ENCODE measurements at places on chromosomes 2 and 18.
A peak's percentile ranks its signal among the peaks of the same experiment; 100 is the strongest.

GRCh38 chr18:7727361-7728076 is 160.4 kb downstream of the PTPRM start:
- DNase-seq, result peak; percentile 45

- DNase-seq, result no peak
Measured at GRCh38 chr2:47014564-47015051, 99.0 kb upstream of the MCFD2 start.

GRCh38 chr2:218400167-218400929 is 680 bp downstream of the CTDSP1 start:
- no peak for DNase-seq

DNA sequence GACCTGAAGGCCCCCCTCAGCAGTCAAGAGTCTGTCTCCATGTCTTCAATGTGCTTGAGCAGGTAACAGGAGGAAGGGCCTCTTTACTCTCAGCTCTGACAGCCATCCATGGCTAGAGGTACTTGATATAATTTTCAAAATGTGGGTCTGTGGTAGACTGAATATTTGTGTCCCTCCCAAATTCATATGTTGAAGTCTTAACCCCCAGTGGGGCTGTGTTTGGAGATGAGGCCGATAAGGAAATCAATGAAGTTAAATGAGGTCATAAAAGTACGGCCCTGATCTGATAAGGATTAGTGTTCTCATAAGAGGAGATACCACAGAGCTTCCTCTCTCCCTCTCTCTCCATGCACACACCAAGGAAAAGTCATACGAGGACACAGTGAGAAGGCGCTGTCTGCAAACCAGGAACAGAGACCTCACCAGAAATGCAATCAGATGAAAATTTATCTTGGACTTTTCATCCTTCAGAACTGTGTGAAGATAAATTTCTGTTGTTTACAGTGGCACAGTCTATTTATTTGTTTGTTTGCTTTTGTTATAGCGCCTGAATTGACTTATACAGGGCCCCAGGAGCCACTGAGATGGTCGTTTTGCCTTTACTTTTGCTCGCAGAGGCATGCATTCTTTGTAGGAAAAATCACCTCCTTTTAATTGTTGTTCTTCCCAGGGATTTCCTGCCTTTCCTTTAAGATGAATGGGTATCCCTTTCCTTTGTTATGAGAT is 274.8 kb upstream of the TRIB2 start:
- no peak for DNase-seq

DNA sequence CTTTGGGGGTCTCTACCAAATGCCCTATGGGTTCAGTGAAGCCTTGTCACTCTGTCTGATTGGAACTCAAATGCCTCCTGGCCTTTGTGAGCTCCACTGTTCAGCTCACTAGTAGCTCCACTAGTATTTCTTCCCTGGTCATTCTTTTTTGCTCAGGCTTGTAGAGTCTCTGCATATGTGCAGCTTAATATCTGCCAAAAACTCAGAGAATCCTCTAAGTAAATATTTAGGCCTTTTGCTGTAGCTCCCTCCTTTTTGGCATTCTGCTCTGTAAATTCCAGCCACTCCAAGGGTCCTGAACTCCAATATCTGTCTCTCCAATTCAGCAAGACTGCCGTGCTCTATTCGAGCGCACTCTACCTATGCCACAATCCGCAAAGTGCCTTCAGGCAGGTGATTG is 146.5 kb downstream of the MAIP1 start:
- DNase-seq, result no peak

DNA sequence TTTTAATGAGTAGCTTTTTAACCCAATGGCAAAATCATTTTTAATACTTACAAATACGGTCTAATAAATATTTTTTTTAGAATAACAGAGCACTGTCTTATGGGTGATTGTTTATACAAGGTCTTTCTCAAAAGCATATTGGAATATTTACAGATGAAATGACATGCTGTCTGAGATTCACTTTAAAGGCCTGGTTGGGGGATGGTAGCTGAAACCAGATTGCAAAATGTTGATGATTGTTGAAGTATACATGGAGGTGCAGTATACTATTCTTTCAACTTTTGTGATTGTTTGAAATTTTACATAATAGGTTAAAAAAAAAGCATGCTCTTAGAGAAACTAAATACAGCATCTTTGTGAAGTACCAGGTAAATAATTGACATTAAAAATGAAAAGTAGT is 111.2 kb downstream of the FMNL2 start:
- no peak for DNase-seq

GRCh38 chr2:199865905-199866304 is 14.9 kb upstream of the FTCDNL1 start:
- DNase-seq, result no peak

DNA sequence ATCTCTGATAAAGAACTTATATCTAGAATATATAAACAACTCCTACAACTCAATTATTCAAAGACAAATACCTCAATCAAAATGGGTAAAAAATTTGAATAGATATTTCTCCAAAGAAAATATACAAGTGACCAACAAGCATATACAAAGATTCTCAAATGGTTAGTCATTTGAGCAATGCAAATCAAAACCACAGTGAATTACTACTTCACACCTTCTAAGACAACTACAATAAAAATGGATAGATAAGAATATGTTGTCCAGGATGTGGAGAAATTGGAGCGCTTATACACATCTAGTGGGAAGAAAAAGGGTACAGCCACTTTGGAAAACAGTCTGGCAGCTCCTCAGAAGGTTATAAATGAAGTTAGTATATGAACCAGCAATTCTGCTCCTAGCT is 332.9 kb downstream of the TGIF1 start:
- no peak for DNase-seq

- peak; percentile 89 for DNase-seq
Measured at GRCh38 chr2:86036669-86037138, 69.0 kb downstream of the POLR1A start.

DNA sequence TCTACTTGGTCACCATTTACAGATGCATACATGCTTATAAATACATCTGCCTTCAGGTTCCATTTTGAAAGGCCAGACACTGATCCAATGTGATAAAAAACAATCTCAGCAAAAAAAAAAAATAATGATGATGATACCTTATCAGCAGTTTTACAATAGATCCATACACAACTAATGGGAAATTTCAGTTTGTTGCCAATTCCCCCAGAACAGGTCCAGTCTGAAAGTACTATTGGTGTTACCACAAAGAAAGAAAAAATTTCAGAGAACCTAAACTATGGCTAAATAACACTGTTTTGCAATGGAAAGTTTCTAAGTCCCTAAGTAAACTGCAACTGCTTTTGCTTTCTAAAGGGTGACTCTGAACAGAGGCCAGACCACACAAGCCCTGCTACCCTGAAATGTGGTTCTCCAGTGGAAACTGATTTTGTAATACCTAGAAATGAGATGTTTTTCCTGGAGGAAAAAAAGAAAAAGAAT is 54.1 kb downstream of the LPIN2 start:
- no peak for DNase-seq

DNA sequence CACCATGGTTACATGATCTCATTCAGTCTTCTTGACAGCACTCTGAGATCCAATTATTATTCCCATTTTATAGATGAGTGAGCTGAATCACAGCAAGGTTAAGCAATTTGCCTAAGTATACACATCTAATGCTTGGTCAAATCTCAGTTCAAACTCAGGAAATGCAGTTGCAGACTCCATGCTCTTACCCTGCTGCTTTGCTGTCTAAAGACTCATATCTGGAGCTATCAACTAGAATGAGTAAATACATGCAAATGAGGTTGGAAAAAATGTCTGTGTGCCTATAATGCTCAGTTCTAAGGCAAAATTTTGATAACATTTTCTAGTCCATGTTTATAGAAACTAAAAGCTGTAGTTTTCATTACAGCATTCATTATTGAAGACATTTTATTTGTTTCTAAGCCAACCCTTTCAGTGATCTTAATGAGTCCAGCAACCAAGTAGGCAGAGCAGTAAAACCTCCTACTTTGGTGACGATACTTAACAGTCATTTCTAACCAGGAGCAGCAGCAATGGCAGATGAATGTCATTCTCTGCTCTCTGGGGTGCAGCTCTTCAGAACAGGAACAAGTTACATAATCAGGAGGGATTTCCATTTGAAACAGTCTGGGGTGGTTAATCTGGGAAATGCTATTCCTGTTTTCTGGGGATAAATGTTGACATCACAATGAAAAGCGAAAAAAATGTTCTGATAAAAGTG is 396.8 kb upstream of the UBE2E3 start:
- DNase-seq, result no peak

- DNase-seq, result no peak
Measured at GRCh38 chr2:232574674-232575403, 24.4 kb downstream of the EIF4E2 start.

DNA sequence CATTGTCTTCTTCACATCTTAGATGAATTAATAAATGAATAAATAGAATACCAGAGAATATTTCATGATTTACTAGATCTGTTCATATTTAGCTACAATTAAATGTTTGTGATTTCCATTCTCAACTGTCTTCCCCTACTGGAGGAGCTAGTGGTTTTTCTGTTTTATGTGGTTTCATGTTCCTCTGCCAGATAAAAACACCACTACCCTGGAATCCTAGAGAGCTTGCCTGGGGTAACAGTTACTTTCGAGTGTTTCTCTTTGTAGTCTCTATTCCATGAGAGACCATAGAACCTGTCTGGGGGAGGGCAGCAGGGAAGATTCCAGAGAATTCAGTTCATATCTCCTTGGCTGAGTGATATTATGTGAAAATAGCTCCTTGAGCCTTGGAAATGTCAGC is 349.2 kb downstream of the INSIG2 start:
- DNase-seq, result no peak

- DNase-seq, result peak; percentile 88
Measured at GRCh38 chr2:223051693-223052289, at the start of gene KCNE4. KCNE4 (plus strand) TSS chr2:223052190; CDS start chr2:223052831, 641 bp downstream.

DNA sequence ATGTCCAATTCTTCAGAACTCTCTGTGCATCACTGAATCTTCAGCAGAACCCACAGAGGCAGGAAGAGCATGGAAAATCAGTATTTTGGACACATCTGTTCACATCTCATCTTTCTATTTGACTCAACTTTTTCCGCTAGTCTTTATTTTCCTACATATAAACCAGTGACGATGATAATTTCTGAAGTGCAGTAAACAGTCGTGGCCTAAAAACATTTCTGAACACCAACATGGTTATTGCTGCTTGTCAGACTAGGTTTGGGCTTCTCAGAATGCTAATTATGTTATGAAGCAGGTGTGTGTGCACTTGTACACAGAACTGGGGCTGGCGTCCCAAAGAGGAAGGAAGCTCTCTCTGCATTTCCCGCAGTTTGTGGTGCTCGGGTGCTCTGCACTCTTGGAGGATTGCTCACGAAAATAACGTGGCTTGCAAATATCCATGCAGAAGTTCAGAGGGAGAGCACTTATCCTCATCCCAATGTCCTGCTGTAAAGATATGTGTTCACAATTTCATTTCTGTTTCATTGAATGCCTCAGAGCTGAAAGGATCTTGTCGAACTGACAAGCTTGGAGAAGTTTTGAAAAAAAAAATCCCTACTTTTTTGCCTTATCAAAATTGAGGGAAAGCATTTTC is 50.8 kb downstream of the EDAR start:
- no peak for DNase-seq

GRCh38 chr2:86491088-86491487 is 49.9 kb downstream of the KDM3A start:
- DNase-seq, result no peak

DNA sequence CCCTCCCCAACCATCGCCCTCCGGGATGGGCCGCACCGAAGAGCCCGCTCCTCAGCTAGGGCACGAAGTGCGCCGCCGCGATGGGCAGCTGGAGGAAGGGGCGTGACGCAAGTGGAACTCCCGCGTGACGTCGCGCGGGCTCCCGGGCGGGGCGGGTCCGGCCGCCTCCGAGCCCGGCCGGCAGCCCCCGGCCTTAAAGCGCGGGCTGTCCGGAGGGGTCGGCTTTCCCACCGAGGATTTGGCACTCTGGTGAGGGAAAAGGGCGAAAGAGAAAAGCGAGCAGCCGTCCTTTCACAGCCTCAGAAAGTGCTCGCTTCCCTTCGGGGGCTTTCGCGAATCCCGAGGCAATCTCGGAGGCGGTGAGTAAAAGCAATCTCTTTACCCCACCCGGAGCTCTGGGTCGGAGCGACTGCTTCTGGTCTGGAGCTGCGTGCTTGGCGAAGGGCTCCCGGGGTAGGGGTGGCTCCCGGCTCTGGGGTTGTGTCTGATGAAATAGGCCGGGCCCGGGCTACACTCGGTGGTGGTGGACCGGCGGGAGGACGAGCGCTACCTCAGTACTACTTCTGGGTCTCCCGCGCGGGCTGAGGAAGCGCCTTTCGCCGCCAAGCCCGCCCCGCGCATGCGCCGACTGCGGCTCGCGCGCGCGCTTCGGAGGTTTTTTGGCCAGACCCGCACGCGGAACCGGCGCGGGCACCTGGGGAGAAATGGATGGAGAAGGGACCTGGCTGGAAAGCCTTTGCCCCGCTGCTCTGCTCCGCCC is at the start of gene RBBP8:
RBBP8 (plus strand) TSS at position 123 of the 760 bp plus-strand sequence. CDS start 3,524 bp downstream, outside the sequence.
- DNase-seq, result peak; percentile 90

- DNase-seq, result no peak
Measured at GRCh38 chr2:235516257-235516656, 22.4 kb downstream of the AGAP1 start.

DNA sequence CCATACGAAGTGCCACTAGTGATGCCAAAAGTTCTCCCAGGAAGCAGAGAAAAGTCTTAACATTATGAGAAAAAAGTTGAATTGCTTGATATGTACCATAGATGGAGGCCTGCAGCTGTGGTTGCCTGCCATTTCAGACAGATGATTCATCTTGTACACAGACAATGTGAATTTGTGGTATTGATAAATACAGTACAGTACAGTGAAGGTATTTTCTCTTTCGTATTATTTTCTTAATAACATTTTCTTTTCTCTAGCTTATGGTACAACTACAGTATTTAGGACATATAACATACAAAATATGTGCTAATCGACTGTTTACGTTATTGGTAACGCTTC is 33.6 kb upstream of the VWC2L start:
- no peak for DNase-seq

DNA sequence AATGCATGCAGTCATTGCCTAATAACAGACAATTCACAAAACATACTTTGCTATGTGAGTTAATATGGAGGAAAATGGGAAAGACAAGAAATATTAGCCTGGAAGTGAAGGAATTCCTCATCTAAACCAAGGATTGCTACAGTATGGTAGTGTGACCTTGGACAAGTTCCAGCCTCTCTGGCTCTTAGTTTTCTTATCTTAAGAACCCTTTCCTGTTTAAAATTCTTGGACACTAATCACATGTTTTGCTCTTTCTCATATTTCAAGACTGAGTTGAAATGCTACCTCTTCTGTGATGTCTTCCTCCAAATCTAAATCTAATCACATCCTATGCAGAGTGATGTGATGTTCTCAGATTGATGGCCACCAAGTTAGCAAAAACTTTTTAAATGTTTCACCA is 20.8 kb upstream of the ADAM23 start:
- no peak for DNase-seq

DNA sequence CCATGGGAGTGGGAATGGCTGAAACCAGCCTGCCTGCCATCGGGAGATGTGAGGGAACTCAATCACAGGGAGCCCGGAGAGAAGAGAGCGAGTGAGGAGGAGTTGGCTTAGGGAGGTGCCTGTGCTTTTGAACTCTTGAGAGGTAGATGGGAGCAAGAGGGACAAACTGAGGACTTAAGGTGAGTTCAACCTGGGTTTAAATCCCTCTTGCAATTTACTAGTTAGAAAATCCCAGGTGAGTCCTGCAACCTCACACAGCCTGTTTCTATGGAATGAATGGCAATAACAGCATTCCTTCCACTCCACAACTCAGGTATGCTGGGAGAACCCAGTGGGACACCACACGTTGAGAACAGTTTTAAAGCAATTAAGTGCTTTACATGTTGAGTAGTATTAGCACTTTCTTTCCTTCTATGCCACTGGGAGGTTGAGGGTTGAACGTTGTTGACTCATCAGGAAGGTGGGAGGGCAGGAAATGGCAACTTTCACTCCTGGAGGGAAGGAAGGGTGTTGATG is 57.3 kb downstream of the VIT start:
- DNase-seq, result no peak

All from muscle of arm (tissue), 14 donors.